Ascending aorta (tissue), 2 donors: ENCODE measurements at places on chromosomes 7 and 10.
A peak's percentile ranks its signal among the peaks of the same experiment; 100 is the strongest.

DNA sequence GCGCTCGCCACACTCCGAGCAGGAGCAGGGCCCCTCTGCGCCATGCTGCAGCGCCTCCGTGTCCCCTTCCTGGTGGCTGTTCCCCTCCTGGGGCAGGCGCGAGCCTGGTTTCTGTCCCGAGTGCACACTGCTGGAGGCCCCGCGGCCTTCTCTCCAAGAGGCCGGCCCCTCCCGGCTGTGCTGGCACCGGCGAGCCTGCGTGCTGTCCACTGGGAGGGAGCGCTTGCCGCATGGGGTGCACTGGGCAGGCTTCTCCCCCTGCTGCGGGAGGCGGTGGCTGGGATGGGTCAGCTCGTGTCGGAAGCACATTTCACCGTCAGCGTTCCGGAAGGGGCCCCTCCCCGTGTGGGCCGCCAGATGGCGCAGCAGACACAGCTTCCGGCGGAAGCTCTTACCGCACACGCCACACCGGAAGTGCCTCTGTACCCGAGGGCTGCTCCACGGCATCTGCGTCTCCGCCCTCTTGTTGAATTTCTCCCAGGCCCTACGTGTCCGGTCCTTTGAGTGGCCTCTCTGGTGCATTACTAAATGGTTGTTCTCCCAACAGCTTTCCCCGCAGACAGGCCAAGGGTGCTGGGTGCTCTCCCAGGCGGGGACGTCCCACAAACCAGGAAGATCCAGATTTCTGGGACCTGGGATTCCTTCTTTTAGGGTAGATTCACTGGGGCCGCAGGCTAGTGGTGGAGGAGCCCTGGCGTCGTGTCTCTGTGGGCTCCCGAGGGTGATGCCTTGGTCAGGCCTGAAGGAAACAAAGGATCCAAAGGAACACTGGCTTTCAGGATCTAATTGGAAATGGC is 18.7 kb downstream of the ZNF786 start:
- DNase-seq, result no peak

- DNase-seq, result no peak
Measured at GRCh38 chr10:87692956-87693484, 33.3 kb downstream of the PAPSS2 start.

- no peak for DNase-seq
Measured at GRCh38 chr10:62732841-62733653, 71.5 kb upstream of the ADO start.

GRCh38 chr7:37497576-37497975 is 48.9 kb upstream of the ELMO1 start:
- DNase-seq, result no peak

GRCh38 chr7:71303566-71303965 is 171.6 kb downstream of the GALNT17 start:
- DNase-seq, result no peak

GRCh38 chr7:128827248-128827958 is 2.8 kb upstream of the FLNC start:
- DNase-seq, result peak; percentile 71

- no peak for DNase-seq
Measured at GRCh38 chr10:106898446-106898845, 266.1 kb downstream of the SORCS1 start.

DNA sequence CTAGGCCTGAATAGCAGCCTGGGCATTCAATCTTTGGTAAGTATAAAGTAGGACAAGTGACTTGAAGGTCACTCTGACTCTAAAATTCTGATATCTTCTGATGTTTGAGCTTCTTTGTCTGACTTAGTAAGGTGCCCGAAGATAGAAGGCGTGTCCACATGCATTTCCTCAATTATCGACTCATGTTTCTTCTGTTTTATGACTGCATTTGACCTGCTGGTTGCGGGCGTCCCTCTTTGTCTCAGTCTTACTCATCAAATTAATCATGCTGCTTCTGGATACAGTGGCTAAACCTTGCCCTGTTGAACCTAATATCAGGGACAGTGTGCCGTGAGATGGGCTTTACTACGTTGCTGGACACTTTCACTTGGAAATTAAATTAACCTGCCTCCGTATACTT is 534.1 kb downstream of the SDK1 start:
- DNase-seq, result no peak

DNA sequence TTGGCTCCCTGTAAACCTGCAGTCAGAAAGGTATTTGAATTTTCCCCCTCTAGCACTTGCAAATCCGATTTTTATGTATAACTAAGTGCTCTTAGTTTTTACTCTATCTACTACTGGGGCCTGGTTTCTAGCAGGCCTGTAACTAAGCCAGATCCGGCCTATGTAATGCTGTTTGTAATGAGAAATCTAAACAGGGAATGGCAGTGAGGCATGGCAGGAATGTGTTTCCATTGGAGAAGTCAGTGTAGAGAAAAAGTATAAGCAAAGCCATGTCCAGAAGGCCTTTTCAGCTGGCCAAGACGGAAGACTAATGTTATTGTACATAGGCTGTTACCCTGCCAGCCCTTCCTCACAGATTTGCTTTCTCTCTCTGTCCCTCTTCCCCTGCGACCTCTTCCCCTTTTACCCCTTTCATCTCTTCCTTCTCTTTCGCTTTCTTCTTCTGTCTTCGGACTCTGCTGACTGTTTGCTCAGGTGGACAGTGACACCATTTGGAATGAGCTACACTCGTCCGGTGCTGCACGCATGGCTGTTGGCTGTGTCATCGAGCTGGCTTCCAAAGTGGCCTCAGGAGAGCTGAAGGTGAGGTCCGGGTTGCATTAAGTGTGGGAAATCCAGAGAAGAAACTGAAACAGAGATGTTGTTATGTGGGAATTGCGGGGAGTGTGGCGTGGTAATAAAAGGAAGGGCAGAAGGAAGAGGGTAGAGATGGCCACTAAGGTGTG is 297.5 kb downstream of the HDAC9 start:
- no peak for DNase-seq

GRCh38 chr7:115678086-115678982 is 352.2 kb downstream of the TFEC start:
- DNase-seq, result no peak

- DNase-seq, result no peak
Measured at GRCh38 chr7:41567731-41568114, 135.2 kb downstream of the INHBA start.

- no peak for DNase-seq
Measured at GRCh38 chr7:6158424-6159096, 113.9 kb downstream of the CYTH3 start.

- no peak for DNase-seq
Measured at GRCh38 chr7:154178895-154179294, 126.7 kb downstream of the DPP6 start.

DNA sequence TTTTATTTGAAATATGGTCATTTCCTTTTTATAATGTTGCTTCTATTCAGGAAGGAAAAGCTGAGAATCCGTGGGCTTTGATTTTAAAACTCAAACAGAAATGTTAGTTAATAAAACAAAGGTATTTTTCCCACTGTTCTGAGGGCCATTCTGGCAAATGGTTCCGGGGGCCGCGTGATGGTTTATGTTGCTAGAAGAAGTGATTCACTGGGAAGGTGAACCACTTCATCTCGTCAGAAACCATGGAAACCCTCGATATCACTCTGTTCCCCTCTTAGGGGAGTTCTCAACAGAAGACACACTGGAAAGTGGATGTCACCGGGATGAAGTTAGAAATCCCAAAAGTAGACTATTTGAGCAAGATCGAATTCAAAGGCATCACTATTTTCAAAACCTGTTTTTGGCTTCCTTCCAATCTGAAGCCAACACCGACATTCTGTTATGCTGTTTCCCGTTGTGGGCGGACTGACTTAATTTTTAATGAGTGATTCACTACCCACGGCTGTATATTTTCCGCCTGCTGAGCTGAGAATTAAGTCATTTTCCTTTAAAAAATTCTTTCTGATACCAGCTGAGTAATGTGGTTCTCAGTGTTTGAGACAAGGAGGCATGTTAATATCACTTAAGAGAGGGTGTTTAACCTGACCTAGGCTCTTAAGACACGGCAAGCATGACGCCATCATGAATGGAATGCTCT is 84.1 kb downstream of the PTPRE start:
- DNase-seq, result peak; percentile 65

DNA sequence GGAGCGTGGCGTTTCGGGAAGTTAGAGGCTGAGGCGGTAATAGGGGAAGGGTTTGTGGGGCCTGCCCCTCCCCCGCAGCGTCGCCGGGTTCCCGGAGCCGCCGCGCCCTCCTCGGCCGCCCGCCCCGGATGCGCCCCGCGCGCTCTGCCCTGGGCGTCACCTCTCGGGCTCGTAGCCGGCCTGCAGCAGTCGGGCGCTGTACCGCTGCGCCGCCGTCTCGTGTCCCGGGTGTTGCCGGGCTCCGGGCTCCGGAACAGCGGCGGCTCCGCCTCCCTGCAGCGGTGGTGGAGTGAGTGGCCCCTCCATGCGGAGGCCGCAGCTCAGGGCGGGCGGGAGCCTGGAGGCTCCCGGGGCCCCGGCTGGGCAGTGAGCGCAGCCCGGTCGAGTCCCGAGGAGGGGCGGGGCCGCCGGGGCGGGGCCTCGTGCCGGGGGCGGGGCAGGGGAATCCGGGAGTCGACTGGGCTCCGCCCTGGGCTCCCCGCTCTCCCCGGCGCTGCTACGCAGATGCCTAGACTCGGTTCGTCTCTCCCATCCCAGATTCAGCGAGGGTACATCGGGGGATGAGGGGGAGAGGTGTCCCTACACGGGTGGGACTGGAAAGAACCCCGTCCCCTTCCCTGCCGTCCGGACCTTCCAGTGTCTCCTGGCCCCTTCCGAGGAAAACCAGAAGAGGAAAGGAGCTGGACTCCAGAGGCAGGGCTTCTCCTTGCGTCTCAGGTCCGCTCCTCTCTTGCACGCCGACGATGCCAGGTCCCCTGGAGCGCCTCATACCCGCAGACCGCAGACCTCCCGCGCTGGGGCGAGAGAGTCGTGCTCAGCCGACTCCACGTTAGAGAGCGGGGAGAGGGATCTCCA is at the start of gene IMPDH1:
Gene IMPDH1, minus strand, starts transcription at position 387 of the 855 bp plus-strand sequence. Its CDS starts 81 bp downstream, at position 306.
- peak; percentile 94 for DNase-seq

DNA sequence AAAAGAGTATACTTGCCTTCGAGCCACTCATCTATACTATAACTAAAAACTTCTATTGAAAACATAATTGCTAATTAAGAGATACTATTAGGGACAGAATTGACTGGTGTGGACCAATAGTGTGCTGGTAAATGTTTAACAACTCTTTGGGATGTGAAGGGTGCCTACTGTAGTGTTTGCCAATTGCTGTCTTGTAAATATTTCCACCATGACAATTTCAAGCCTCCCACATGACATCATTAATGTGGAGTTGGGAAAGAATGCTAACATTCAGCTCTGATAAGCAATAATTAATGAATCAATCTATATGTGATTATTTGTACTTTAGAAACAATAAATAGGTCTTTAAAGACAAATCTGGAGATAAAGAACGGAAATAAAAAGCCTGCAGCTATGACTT is 136.8 kb downstream of the DGKB start:
- no peak for DNase-seq

- no peak for DNase-seq
Measured at GRCh38 chr10:60144099-60144498, 237.7 kb upstream of the CCDC6 start.

DNA sequence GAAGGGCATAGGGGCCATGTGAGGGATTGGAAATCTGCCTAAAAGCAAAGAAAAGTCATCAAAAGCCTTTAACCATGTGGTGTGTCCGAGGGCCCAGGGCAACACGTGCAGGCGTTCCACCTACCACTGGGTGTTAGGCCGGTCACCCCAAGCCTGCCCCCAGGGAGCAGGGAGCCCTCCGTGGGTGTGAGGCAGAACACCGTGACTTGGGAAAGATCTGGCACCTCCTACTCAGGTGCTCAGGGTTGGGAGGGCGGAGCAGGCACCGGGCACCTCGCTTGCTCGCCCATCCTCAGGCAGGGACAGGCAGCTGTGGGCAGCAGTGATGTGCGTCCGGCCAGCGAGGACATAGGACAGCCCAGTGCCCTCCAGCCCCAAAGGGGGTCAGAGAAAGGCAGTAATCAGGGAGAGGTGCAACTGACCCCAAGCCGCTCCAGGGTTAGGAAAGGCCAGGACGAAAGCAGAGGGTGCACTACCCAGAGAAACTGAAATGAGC is 80.7 kb upstream of the CHST15 start:
- DNase-seq, result no peak

- DNase-seq, result no peak
Measured at GRCh38 chr7:33965183-33965744, 59.9 kb downstream of the BMPER start.

GRCh38 chr10:126470991-126471390 is 82.7 kb upstream of the ADAM12 start:
- no peak for DNase-seq

- no peak for DNase-seq
Measured at GRCh38 chr10:36559412-36560400, 565.7 kb upstream of the ANKRD30A start.

DNA sequence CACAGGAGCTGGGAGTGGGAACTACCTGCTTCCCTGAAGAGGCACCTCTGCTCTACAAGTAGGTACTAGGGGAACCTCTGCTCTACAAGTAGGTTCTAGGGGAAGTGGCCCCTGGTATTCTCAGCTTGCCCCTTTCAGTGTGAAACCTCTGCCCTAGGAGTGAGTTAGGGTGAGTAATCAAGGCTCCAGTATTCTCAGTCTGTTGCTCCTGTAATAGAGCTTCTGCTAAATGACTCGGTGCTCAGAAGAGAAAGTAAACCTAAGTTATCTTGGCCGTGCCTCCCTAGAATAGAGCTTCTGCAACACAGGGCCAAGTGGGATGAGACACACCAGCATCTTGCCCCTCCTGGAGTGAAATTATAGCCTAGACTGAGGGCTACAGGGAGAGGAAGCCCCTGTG is 13.4 kb upstream of the RASSF4 start:
- peak; percentile 42 for DNase-seq
